T-helper 1 cell (primary cell): ENCODE measurements at places on chromosomes 16 and 17.

GRCh38 chr16:4306470-4307214 is 9.2 kb upstream of the GLIS2 start:
- DNase-seq, result no peak

DNA sequence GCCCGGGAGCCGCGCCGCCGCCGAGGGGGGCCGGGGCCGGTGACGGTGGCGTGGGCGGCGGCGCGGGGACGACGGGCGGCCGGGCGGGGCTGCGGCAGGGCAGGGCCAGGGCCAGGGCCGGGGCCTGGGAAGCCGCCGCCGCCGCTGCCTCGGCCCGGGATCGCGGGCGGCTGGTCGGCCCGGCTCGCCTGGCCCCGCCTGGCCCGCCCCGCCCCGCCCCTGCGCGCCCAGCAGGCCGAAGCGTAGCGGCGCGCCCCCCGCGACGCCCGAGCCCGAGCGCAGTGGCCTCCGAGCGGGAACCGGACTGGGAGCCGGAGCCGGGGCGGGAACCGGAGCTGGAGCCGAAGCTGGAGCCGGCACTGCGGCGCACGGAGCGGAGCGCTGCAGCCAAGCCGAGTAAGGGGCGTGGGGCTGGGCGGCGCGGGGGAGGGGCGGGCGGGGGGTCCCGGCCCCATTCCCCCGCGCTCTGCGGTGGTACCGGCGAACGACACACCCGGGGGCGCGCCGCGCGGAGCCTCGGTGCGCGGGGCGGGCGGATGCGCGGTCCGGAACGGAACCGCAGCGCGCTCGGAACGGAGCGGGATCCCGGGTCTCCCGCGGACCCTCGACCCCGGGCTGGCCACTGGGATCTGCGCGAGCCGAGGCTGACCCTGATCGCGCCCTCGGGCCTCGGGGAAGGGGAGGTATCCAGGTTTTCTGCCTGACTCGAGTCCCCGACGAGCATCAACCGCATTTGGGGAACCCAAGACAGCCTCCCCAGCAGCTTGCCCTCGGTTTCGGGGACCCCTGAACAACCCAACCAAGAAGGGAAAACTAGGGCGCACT is at the start of gene BEAN1:
Gene BEAN1, plus strand, starts transcription at position 260 of the 825 bp plus-strand sequence. CDS start 10,382 bp downstream, outside the sequence.
- DNase-seq, result no peak

GRCh38 chr17:57453841-57454425 is 197.6 kb downstream of the MSI2 start:
- no peak for DNase-seq

DNA sequence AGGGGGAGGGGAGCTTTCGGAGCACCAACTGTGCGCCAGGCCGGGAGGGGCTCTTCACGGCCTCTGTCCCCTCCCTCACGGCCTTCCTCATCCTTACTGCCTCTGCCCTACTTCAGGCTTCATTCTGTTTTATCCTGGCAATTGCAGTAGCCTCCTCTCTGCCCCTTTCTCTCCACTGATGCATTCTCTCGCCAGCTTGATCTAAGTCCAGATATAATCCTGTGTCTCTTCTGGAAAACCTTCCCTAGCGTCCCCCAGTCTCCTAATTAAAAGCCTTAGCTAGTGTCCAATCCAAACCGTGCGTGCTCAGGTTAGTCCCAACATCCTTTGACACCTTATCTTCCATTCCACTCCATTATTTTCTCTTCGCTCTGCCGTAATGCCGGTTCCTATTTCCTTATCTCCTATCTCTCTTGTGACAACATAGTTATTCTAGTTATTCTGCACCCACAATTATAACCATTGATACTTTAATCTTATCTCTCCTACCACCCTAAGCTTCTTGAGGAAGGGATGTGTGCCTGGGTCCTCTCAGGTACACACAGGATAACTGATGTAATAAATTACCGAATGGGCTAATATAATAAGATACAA is 869 bp downstream of the ZNF48 start:
- no peak for DNase-seq

- DNase-seq, result peak; percentile 11
Measured at GRCh38 chr16:90047714-90048346, 28.6 kb upstream of the DBNDD1 start.

DNA sequence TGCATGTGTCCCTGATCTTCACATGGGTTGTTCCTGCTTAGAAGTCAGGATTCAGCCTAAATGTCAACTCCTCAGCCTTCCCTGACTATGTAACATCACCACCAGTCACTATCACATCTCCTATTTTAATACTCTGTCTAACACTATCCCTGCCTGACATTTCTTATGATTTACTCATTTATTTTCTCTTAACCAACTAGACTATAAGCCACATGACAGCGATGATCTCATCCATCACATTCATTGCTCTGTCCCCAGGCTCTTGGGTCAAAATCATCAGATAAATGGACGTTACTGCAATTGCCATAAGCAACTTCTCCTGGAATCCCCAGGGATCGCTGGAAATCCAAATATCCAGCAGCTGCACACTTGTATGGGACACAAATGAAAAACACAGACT is 15.7 kb downstream of the CDRT4 start:
- no peak for DNase-seq

- DNase-seq, result no peak
Measured at GRCh38 chr17:79797492-79798298, 818 bp upstream of the CBX8 start.

- DNase-seq, result no peak
Measured at GRCh38 chr17:49455272-49455861, 39.7 kb upstream of the NGFR start.

DNA sequence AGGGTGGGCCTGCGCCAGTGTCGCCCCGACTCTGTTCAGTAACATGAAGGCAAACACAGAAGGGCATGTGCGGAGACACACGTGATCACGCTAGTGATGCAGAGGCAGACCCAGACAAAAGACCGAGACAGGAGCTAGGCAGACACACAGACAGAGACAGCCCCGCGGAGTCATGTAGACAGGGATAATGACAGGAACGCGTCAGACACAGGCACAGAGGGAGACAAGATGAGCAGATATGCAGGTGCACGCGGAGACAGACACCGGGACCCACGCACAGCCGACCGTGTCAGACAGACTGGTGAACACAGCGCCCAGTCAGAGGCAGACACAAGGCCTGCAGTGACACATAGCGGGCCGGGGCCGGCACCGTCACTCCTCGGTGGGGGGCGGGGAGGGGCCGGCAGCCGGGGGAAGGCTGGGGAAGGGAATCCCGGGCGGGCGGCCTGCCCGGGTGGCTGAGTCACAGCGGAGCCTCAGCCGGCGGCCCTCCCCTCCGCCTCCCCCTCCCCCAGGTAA is 7.4 kb downstream of the KDM6B start:
- peak; percentile 93 for DNase-seq

- DNase-seq, result no peak
Measured at GRCh38 chr17:80957461-80957941, 34.1 kb upstream of the CHMP6 start.

GRCh38 chr17:41655611-41656111 is 31.3 kb upstream of the KRT17 start:
- DNase-seq, result no peak

DNA sequence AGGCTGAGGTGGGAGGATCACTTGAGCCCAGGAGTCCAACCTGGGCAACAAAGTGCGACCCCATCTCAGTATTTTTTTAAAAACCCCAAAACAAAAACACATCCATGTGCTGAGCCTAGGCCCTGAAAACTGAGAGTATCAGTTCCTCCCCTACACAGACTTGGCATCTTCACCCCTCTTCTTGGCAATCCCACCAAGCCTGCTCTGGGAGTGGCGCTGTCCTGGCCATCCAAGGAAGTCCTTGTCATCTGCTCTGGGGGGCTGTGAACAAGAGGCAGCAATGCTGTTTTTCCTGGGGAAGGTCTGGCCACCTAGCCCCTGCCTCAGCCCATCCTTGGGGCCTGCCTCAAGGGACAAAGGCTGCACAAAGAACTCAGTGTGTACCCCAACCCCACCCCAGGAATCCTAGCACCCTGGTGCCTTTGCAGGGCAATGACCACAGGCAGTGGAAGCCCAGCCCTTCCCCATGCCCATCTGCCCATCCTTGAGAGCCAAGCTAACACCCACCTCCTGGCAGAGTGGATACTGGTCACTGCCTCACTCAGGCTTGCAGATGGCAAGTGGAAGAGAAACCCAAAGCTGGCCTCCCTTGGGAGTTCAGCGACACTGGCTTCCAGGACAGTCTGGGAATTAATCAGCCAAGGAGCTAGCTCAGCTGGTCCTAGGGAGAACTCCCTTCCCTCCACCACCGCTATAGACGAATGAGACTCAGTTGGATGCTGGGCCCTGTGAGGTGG is 14.8 kb upstream of the GFOD2 start:
- no peak for DNase-seq

- no peak for DNase-seq
Measured at GRCh38 chr17:49021095-49021767, 24.0 kb downstream of the IGF2BP1 start.

DNA sequence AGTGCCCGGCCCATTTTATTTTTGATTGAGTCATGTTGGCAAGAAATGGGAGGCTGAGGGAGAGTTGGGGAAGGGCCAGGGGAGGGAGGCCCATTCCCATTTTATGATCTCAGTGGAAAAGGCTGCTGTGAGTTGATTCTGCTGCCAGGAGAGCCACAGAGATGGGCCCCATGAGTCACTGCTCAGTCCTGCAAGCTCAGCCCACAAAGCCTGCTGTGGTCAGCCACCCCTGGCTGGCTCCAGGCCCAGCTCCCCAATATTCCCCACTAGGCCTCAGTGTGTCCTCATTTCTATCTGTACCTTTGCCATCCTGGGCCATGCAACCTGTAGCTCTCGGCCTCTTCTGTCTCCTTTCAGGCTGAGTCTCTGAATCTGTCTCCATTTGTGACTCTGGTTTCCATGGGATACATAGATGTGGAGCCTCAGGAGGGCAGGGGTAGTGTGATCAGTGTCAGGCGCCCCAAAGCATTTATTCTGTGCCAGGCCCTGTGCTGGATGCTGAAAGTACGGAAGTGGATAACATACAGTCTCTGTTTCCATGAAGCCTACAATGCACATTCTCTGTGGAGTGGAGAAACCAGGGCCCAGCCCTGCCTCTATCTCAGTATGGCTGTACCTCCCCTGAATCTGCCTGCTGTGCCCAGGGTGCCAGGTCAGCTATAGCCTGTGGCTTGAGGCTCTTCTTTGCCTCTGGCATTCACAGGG is 1.9 kb upstream of the PLEKHG4 start:
- DNase-seq, result no peak

DNA sequence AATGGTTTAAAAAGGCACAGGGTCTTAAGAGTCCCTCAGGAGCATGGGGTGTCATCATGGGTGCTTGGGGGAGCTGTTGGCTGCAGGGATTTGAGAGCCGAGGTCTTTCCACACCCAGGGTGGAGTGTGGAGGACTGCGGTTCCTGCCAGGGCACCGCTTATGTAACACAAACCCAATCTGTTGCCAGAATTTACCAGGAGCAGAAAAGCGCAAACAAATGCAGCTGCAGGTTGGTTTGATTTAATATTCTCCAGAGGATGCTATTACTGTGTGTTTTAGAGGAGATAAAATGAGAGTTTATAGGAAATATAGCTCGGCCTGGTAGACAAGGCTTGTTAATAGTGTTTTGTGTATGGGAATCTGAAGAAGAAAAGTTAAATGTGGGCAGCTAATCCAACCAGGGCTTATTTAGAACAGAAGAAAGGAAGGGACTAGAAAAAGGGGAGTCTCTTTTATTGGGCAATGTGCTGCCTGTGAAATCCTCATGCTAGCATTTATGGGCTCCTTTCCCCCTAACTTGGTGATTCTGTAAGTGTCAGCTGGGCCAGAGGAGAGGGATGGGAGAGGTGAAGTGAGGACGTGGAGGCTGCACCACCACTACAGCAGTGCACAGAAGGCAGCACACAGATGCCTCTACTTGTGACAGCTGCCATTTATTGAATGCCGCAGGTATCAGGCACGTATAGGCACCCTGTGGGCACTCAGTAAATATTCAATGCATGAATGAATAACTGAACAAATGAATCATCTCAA is 174.7 kb downstream of the KATNIP start:
- DNase-seq, result no peak

DNA sequence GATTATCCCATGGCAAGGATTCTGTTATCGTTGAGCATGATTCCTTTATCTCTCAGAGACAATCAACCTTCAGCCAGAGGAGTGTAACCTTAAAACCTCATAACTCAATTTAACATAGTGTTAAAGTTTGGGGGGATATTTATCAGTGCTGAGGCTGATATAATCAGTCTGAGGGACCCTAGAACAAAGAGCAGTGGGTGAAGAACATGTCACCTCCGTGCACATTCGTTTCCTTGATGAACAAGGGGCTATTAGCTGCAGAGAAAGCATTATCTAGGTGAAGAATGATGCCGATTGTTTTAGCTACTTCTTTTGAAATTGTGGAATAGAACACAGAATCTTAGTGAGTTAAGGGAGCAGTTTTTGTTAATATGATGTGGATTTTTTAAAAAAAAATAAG is 99.1 kb downstream of the SKAP1 start:
- no peak for DNase-seq

- DNase-seq, result no peak
Measured at GRCh38 chr16:86794216-86794864, 216.0 kb downstream of the FOXL1 start.

- no peak for DNase-seq
Measured at GRCh38 chr16:19705843-19706242, 12.2 kb downstream of the KNOP1 start.

DNA sequence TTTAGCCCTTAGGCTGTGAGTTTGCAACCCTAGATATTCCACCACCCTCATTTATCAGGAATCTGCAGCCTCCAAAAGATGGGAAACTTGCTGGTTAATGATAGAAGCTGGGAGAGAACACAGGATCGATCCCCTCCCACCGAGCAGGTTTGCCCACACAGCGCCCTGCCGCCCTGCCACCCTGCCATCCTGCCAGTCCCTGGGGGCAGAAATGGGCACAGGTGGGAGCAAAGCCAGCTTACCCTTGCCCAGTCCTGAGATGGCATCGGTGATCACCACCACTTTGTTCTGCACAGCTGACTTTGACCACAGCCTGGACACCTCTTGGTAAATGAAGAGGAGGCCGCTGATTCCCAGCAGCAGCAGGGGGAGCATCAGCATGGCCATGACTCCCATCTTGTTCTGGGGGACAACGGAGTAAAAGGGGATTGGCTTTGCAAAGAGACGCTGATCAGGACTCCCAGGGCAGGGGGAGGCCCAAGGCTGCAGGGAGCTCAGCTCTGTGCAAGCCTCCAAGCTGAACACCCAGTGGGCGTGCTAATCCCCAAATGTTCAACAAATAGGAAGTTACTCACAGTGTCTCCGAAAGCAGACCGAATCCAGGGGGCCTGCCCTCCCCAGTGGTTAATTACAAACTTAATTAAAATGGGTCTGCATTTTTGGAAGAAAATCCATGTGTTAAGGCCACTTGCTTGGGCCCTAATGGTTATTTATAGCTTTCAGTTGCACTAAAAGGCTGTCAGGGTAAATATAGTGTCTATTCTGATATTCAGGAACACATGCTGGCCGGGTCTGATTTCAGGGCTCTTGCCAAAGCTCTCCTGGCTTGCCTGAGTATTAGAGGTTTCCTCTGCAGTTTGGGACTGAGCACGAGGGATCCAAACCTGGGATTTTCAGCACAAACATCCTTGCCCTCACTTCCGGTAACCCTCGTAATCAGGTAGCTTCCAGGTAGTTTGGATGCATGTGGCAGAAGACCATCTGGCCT is at the start of gene DHRS7C:
Gene DHRS7C, minus strand, starts transcription at position 704 of the 988 bp plus-strand sequence. Its CDS starts 308 bp downstream, at position 396.
- DNase-seq, result no peak
